H1 (cell line): ENCODE measurements at places on chromosomes 11 and 22. TPM values are rescaled to one million over a fixed set of nuclear protein-coding genes. Genes with fewer than 3 reads are reported as not detected.

DNA sequence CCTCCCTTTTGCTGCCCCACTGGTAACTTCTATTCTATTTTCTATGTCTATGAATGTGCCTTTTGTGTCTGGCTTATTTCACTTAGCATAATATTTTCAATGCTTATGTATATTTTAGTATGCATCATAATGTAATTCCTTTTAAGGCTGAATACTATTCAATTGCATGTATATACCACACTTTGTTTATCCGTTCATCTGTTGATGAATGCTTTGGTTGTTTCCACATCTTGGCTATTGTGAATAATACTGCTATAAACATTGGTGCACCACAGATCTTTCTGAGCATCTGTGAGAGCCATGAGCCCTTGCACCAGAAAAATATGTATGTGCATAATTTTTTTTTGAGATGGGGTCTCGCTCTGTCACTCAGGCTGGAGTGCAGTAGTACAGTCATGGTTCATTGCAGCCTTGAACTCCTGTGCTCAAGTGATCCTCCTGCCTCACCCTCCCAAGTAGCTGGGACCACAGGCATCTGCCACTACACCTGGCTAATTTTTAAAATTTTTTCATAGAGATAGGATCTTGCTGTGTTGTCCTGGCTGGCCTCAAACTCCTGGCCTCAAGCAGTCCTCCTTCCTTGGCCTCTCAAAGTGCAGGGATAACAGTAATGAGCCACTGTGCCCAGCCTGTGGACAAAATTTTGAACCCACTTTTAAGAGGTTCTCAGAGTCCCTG lies 27.0 kb downstream of the HEPHL1 start:
- DNase-seq, result no peak

GRCh38 chr11:95413021-95413420 lies 182.0 kb upstream of the SESN3 start:
- no peak for DNase-seq

DNA sequence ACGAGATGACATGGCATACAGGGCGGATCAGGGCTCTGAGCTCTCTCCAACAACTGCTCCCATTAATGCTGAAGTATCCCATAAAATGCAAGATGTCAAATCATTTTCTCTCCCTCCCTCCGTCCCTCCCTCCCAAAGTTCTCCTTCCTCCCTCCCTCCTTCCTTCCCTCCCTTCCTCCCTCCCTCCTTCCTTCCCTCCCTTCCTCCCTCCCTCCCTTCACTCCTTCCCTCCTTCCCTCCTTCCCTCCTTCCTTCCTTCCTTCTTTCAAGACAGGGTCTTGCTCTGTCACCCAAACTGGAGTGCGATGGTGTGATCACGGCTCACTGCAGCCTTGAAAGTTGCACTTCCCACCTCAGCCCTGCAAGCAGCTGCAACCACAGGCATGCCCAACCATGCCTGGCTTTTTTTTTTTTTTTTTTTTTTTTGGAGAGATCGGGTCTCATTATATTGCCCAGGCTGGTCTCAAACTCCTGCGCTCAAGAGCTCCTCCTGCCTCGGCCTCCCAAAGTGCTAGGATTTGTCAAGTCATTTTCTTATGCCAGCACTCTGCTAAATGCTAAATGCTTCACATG lies 38.2 kb downstream of the TXN2 start:
- DNase-seq, result no peak

CCDC73 gene
- total RNA-seq, result not detected in 2 replicates

OR6A2 gene
- 0.10 and 0.20 TPM in 2 replicates for total RNA-seq
